HS-27A (cell line): ENCODE measurements at places on chromosomes 3 and 15.

- no peak for DNase-seq
Observed at GRCh38 chr15:101461097-101461496, 28.4 kb downstream of the PCSK6 start.

GRCh38 chr3:148789146-148789545 lies 38.5 kb upstream of the CPB1 start:
- DNase-seq, result no peak

GRCh38 chr3:707041-707440 lies 385.8 kb upstream of the CNTN6 start:
- no peak for DNase-seq

DNA sequence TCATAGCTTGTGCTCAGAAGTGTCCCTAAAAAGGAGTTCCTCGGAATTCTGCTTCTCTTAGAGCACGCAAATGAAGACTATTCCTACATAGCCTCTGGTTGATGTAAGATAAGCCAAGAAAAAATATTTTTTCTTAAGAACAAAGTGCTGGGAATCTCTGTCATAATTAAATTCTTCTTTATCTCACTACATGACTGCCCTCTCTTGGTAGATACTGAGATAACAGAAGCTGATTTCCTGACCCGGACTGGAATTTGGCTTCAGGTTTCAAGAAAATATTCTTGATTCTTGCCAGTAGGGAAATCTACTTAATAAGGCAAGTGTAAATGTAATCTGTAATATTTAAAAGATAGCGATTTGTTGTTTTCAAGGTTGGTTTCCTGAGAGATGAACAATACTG lies 31.3 kb upstream of the SETMAR start:
- DNase-seq, result no peak

DNA sequence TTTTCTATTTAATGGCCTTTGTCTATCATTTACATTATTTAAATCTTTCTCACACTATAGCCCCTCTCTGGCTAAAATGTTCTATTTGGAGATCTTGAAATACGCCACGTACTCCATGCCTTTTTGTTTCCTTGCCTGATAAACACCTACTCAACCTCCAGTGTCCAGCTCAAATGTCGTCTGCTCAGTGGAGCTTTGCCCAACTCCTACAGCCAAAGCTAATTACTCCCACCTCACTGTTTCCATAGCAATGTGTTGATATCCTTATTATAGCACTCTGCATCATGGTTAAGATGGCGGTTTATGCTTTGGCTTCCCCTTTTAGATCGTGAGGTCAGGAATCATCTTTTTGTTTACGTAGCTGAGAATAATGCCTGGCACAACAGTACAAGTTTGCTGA lies 55.9 kb downstream of the NGLY1 start:
- DNase-seq, result no peak

GRCh38 chr3:33592999-33593398 lies 125.1 kb downstream of the CLASP2 start:
- no peak for DNase-seq

- DNase-seq, result no peak
Observed at GRCh38 chr3:73270839-73271483, 209.5 kb downstream of the EBLN2 start.

GRCh38 chr3:40258555-40258954 lies 51.0 kb upstream of the EIF1B start:
- DNase-seq, result no peak

DNA sequence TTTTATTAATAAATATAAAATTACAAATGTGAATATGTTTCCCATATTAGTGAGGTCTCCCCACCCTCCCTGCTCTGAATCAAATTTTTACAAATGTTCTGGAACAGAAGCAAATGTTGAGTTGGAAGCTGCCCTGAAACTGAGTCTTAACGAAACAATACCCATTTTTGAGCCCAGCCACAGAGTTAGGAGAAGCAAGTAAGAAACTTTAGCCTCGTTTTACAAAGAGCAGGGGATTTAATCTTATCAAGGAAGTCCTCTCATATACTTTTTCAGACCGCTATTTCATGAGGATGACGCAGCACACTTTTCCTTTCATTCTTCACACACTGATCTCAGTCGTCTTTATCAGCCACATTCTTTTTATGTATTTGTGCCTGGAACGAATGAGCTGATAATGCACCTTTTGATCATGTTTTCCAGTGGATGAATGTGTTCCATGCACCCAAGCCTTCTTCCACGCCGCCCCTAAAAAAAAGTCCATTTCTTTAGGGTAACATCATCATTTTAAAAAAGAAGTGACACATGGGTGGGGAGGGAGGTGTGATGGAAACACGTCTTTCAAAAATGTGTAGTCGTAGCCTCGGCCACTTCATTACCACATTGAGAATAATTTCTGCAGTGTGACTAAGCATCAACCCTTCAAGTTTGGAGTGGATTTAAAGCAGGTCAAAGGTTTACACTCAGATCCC lies 48.1 kb downstream of the SETMAR start:
- DNase-seq, result no peak

DNA sequence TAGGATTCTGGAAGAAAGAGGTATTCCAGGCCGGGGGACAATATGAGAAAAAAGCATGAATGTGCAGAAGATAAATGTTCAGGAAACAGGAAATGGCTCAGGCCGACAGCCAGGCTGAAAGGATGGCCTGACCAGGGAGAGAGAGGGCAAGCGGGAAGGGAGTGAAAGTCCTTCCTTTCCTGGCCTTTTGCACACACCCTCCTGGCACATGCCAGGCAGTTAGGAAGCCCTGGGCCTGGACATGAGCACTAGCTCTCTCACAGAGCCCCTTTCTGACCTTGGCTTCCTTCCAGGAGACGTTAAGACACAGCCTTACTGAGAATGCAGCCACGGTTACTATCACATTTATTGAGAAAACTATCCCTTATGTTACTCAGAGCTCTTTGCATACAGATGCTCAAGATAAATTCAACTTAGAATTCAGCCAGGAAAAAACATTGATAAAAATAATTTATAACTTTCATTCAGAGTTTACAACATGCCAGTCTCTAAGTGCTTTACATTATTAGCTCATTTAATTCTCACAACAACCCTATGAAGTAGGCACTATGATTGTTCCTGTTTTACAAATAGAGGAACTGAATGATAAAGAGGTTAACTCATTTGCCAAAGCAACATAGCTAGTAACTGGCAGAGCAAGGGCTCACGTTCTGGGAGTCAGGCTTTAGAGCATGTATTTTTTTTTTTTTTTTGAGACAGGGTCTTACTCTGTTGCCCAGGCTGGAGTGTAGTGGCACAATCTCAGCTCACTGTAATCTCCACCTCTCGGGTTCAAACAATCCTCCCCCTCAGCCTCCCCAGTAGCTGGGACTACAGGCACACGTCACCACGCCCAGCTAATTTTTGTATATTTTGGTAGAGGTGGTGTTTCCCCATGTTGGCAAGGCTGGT lies 39.4 kb upstream of the SMAD3 start:
- peak; percentile 87 for DNase-seq

GRCh38 chr3:58167431-58168351 lies 43.1 kb downstream of the DNASE1L3 start:
- no peak for DNase-seq
